ENCODE measurements at places on chromosomes 13 and 19.
A peak's percentile ranks its signal among the peaks of the same experiment; 100 is the strongest.

DNA sequence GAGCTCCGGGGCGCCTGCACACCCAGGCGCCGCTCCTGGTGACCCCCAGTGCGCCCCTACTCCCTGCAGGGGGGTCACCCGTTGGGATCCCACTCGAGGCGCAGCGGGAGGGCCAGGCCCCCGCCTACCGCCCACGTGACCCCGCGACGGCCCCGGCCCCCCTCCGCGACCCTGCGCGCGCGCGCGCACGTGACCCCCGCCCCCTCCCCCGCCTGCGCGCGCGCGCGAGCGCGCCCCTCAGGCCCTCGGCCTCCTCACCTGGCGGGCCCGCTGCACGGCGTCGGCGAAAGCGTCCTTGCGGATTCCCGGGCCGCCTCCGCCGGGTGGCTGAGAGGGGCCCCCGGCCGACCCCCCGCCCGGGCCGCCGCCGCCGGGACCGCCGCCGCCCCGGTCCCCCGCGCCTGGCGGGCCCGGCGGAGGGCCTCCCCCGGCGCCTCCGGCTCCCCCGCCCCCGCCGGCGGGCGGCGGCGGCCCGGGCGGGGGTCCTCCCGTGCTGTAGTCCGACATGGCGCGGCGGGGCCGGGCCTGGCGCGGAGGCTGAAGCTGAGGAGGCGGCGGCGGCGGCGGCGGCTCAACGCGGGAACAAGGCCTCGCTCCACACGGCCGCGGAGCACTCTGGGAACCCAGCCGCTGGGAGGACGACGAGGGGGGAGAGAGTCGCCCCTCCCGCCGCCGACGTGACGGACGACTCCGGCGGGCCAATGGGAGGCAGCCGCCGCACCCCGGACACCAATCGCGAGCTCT, at the start of gene KHSRP:
Gene KHSRP (minus strand): TSS at position 617 of the 744 bp plus-strand sequence. CDS start 110 bp downstream, at position 507.
- peak; percentile 52 for DNase-seq

DNA sequence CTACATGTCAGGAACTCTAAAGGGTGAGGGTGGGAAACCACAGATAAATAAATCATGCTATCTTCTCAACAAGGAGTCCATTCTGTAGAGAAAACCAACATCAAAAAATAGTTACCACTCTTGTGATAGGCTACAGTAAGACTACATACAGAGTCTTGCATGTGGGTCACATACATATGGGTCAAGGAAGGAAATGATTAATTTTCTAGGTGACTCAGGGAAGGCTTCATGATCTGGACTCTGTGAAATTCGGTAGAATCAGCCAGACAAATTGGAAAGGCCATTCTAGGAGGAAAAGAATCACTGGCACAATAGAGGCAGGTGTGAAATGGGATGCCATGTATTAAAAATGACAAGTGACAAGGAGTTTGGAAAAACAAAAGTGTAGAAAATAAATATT, 638.9 kb downstream of the LIG4 start:
- DNase-seq = no peak

DNA sequence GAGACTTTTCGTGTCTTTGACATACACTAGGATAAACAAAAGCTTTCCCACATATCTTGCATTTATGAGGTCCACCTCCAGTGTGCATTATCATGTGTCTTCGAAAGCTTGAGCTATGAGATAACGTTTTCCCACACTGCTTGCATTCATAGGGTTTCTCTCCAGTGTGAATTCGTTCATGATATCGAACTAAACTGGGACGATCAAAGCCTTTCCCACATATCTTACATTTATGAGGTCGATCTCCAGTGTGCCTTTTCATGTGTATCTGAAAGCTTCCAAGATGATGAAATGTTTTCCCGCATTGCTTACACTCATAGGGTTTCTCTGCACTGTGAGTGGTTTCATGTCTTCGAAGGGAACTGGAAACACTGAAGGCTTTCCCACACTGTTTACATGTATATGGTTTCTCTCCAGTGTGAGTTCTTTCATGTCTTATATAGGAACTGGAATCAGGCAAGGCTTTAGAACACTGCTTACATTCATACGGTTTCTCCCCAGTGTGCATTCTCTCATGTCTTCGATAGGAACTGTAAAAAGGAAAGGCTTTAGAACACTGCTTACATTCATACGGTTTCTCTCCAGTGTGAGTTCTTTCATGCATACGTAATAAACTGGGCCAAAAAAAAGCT, 14.5 kb downstream of the ZNF563 start:
- DNase-seq = no peak

DNA sequence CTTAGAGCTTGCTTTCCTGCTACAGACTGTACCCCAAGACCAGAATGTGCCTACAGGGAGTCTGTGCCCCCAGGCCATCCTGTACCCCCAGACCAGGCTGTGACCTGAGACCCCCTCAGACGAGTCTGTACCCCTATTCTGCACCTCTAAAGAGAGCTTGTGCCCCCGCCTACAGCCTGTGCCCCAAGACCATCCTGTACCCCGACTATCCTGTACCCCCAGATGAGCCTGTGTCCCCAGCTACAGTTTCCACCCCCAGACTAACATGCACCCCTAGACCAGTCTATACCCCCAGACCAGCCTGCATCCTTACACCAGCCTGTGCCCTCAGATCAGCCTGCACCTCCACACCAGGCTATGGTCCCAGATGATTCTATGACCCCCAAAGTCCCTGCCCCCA, 2.0 kb downstream of the CACNG6 start:
- DNase-seq = no peak

GRCh38 chr19:17069193-17069592, 6.1 kb downstream of the HAUS8 start:
- no peak for DNase-seq

DNA sequence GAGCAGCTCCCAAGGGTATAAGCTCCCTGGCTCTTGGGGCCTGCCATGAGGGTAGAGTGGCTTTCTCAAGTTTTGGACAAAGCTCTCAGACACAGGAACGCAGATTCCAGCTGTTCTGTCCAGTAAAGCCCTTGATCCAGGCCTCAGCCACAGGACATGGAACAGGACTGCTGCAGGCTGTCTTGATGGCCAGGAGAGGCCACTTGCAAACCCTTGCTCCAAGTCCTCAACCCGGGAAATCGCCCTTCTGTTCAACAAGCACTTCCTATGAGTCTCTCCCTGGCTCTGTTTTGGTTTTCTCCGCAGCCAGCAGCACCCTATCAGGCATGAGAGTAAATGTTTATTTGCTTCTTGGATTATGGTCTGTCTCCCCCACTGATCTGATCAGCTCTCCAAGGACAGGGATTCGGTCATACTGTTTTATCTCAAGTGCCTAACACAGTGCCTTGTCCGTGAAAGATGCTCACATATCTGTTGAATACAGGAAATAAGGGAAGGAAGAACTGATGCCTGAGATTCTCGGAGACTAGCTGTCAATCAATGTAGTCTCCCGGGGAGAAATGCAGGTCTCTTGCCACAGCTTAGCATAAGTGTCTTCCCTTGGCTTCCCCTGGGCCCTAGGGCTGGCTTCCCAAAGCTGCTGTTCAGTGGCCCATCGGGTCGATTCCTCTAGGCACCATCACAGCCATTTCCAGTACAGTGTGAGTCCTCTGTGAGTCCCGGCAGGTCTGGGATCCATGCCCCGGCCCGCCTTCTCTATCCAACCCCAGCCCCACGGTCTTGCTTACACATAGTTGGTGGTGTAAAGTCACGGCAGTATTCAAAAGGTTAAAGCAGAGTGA, 90.8 kb downstream of the TSHZ3 start:
- no peak for DNase-seq

GRCh38 chr19:19083413-19084178, 19.8 kb downstream of the SLC25A42 start:
- DNase-seq = no peak

DNA sequence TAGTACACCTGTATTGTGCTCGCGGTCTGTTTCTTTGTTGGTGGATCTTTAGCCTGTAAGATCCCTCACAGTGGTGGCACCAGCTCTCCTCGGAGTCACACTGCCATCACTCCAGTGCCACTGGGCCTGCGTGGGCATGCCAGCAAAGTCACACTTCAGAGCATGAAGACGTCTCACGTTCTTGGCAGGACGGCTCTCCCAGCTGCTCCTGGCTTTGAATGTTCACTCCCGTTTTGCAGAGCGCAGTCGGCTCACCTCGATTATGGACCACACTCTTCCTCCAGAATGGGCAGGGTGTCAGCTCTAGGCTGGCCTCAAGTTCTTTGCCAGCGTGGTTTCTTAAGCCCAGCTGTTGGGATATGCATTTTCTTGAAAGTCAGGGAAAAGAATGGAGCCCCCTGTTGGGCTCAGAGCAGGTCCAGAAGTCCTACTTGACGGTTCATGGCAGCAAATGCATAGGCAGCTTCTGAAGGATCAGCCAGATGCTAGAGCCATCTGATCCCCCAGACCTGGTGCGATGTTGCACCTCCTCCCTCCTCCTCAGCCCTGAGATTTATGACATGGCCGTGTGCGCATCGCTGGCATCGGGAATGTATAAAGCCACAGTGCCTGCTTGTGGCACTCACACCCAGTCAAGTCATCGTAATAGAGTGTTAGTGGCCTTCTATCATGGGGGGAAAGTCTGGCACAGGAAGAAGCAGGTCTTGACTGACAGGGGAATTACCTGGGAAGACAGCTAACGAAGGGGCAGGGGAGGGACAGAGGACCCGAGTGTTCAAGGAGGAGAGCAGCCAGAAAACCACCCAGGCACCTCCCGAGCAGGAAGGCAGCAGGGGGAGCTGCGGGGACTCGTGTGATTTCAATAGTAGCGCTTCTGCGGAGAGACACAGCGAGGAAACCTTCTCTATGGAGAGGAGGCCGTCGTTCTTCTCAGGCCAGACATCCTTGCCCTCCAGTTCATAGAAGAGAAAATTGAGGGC, 40.2 kb upstream of the NPAS1 start:
- DNase-seq = no peak

GRCh38 chr13:49802426-49802825, 9.9 kb upstream of the KPNA3 start:
- DNase-seq = no peak

GRCh38 chr19:11102944-11103343, 13.7 kb downstream of the LDLR start:
- no peak for DNase-seq

GRCh38 chr13:27599845-27600553, 20.3 kb downstream of the LNX2 start:
- no peak for DNase-seq

DNA sequence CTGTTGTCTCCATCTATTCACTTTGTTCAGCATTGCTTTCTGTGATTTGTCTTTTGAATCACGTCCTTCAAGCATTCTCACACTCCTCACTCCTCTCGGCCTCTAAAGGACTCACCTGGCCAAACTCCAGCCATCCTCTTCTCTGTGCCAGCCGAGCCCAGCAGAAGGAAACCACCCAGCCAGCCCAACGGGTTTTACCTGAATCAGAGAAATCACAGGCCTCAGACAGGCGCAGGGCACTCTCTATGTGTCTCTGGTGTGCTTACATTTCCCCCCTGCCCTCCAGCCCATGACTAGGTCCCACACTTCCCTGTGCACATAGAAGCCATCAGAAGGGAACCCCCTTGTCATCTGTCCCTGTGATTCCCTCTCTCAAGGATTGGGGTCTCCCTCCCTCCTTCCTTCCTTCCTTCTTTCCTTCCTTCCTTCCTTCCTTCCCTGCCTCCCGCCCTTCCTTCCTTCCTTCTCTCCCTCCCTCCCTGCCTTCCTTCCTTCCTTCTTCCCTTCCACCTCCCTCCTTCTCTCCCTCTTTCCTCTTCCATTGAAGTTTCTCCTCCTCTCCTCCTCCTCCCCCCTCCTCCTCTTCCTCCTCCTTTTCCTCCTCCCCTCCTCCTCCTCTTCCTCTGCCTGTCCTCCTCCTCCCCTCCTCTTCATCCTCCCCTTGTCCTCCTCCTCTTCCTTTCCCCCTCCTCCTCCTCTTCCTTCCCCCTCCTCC, 8.8 kb upstream of the ZNF541 start:
- no peak for DNase-seq

DNA sequence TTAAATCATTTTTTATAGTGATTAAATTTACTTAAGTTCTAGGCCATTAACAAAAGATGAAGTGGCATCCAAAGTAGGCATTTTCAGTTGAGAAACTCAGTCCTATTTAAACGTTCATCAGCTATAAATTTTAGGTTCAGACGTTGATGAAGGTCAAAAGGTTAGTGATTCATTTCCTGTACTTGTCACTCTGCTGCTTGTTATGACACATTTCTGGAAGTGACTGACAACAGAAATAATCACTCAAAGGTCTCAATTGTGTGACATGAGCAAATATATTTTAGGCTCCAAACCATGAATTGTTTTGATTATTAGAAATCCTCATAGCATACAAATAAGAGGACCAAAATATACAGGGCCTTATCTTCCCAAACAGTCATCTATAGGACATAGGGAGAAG, 10.3 kb upstream of the EDNRB start:
- DNase-seq = no peak

DNA sequence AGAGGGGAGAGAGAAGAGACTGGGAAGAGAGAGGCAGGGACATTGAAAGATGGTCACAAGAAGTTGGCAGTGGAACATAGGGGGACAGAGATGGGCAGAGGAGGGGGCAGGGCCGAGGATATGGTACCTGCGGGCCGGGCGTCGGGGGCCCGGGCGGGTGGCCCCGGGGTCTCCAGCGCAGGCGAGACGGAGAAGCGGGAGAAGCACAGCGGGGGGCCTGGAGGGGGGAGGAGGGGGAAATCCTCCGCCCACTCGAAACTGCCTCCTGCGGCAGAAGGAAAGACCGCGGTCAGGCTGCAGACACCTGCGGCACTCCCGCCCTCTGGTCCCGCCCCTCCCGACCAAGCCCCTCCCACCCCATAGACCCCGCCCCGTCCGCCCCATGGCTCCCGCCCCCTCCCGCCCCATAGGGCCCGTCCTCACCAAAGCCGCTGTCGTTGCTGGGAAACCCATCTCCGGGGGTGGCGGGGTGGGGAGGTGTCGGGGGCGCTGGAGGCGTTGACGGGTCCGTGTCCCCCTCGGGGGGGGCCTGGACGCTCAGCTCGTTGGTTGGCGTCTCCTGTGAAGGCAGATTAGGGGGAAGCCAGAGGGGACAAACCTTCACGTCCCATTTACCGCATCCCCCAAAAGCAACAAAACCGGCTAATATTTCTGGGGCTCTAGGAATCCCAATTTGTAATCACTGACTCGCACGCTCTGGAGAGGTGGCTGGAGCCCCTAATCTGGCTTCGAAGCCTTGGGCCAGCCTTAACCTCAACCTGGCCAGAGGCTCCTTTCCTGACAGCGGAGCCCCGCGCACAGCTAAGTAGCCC, 20.4 kb downstream of the LMTK3 start:
- DNase-seq = peak; percentile 78

GRCh38 chr19:33628921-33629825, 7.4 kb downstream of the CHST8 start:
- DNase-seq = no peak

DNA sequence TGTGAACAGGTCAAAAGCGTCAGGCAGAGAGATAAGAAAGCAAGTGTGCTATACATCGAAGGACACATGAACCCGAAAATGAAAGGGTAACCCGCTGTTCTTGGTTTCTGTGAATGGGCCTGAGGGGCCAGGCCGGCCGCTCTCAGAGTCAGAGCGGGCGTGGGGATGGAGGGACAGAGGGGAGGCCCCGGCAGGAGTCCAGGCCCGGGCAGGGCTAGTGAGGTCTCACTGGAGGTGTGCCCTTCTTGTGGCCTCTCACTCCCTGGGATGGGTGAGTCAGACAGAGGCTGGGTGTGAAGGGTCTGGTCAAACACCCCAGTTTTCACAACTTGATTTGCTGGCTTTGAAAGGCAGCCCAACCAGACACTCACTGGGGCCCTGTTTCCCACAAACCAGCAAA, 17.4 kb upstream of the NDUFS7 start:
- DNase-seq = no peak

Measured in HAP-1 (cell line).